ENCODE measurements at places on chromosomes 1 and 21.
A peak's percentile ranks its signal among the peaks of the same experiment; 100 is the strongest.

DNA sequence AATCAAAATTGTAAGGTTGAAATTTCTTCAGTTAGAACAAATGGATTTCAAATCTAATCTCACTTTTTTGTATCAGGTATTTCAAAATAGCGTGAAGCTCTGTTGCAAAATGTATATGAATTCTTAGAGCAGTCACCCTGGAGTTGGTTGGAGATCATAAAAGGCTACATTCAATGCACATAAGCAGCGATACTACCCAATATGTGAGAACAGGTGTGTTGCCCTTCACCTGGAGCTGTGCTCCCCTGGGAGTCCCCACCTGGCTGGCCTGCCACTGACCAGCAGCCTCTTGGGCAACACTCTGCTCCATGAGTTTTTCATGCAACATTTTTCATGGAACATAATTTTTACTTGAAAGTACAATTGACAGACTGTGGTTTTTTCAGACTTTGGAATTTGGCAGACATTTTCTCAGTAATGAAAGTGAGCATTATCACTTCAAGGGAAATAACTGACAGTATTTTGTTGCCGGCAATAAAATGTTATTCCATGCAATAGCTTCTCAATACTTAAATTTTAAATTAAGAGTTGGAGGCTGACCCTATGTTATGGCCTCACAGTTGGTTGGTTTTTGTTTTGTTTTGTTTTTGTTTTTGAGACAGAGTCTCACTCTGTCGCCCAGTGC lies 95.1 kb downstream of the ST3GAL3 start:
- no peak overlapping the region for H3K27ac ChIP-seq
- DNase-seq: no peak
- H3K4me1 ChIP-seq: peaks cover 5% of the 10 kb centered on the region
- no peak overlapping the region for H3K4me3 ChIP-seq
- H3K36me3 ChIP-seq: no peaks in the 10 kb centered on the region
- H3K27me3 ChIP-seq: no peaks in the 10 kb centered on the region

DNA sequence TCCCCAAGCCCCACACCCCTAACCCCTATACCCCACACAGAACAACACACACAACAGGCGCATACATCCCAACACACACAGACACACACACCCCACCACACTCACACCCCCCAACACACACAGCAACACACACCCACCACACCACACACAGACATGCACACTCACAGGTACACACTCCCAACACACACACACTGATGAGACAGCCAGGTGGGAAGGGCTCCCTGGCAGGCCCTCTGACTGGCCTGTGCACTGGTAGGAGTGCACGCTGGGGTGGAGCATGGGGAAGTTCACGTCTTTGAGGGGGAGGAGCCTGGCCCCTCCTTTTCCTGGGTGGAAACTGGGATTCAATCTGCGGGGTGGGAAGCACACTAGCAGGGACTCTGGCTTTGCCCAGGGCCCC lies 116.7 kb downstream of the RHOU start:
- no peak for DNase-seq
- peaks cover 8% of the 10 kb centered on the region for H3K4me1 ChIP-seq
- H3K27me3 ChIP-seq: no peaks in the 10 kb centered on the region

DNA sequence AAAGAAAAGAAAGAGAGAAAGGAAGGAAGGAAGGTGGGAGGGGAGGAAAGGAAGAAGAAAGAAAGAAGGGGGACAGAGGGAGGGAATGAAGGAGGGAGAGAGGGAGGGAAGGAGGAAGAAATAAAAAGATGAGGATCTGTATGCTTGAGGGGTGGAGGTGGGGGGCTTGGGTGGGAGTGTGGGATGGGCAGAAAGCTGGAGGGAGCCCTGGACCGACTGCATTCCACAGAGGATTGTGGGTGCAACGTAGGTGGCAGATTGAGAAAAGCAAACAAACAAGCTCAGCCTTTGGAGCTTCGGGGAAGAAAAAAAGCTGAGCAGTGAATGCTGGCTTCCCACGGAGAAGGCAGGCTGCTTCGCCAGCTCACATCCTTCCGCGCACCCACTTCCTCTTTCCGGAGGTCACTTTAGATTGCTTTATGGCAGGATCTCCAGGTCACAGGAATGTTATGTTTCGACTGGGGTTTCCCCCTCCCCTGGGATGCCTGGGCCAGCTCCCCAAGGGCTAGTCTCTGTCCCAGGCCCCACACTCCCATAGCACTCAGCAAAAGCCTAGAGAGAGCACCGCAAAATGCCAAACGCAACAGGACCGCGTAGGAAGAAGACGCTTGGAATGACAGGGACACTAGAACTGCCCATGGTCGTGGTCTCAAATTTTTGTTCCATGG lies 20.7 kb upstream of the LGALS8 start:
- peak overlapping the region; percentile 34 for H3K27ac ChIP-seq
- peaks cover 2% of the 10 kb centered on the region for H3K4me1 ChIP-seq
- DNase-seq: peak; percentile 89
- peak overlapping the region; percentile 48 for H3K4me3 ChIP-seq

DNA sequence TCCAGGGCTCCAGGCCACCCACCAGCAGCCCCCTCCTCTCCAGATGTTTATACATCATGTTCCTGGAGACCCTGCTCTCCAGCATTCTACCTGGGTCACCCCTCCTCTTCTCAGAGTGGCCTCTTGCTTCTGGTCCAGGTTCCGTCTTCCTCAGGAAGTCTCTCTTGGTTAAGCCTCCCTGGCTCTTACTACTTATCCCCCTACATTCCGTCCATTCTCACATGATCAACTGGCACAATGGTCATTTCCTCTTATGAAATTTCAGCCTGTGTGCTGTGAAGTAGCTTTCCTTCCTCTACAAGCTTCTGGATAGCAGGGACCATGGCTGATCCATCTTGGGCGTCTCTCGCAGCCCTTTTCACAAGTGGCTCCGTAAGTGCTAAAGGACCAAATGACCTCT lies 33.9 kb upstream of the ATP2B4 start:
- no peaks in the 10 kb centered on the region for H3K27me3 ChIP-seq
- H3K36me3 ChIP-seq: no peaks in the 10 kb centered on the region
- no peak for DNase-seq
- H3K4me1 ChIP-seq: peaks cover 43% of the 10 kb centered on the region

- H3K4me3 ChIP-seq: no peak overlapping the region
- DNase-seq: no peak
- no peaks in the 10 kb centered on the region for H3K27me3 ChIP-seq
Measured at GRCh38 chr1:194280463-194280862, 1094.0 kb upstream of the B3GALT2 start.

DNA sequence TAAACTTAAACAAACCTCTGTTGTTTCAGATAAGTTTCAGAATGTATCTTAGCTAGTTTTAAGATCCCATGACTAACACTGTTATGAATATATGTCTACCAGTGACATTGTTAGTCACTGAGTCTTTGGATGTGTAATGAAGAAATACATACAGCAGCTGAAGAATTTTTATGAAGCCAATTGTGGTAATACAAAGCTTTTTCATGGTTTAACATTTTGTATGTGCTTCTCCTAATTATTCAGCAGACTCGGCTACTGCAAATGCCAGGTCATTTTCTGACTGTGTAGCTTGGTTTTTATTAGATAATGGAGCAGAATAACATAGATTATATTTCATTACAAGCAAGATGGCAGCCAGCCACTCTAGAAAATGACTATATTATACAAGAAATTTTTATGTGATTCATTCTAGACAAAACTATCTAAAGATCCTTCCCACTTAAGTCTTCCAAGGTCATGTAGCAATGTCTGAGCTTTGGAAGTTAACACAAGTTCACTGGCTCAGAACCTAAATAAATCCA lies 147.8 kb downstream of the TNFSF18 start:
- H3K36me3 ChIP-seq: no peaks in the 10 kb centered on the region
- H3K27me3 ChIP-seq: no peaks in the 10 kb centered on the region
- no peak overlapping the region for H3K27ac ChIP-seq
- DNase-seq: no peak

GRCh38 chr1:225427235-225428067 lies at the start of gene LBR:
TSS of gene LBR (minus strand) at chr1:225428038. CDS start at chr1:225424075, 3,963 bp downstream.
- H3K36me3 ChIP-seq: peaks cover 6% of the 10 kb centered on the region
- H3K4me1 ChIP-seq: peaks cover 4% of the 10 kb centered on the region
- DNase-seq: peak; percentile 68
- peak within 1 kb of the TSS; percentile 89 for H3K4me3 ChIP-seq
- peak within 1 kb of the TSS; percentile 97 for H3K27ac ChIP-seq

GRCh38 chr1:85849660-85850059 lies 141.4 kb upstream of the ZNHIT6 start:
- no peaks in the 10 kb centered on the region for H3K36me3 ChIP-seq
- H3K4me3 ChIP-seq: no peak overlapping the region
- no peak overlapping the region for H3K27ac ChIP-seq
- DNase-seq: no peak

GRCh38 chr1:51276286-51276685 lies 40.2 kb downstream of the RNF11 start:
- no peak overlapping the region for H3K27ac ChIP-seq
- no peak overlapping the region for H3K4me3 ChIP-seq
- H3K4me1 ChIP-seq: no peaks in the 10 kb centered on the region
- no peaks in the 10 kb centered on the region for H3K27me3 ChIP-seq

- no peaks in the 10 kb centered on the region for H3K36me3 ChIP-seq
- no peaks in the 10 kb centered on the region for H3K27me3 ChIP-seq
- no peak overlapping the region for H3K27ac ChIP-seq
- no peak overlapping the region for H3K4me3 ChIP-seq
- DNase-seq: peak; percentile 74
Measured at GRCh38 chr1:56924116-56924515, 41.7 kb downstream of the C8B start.

- no peak overlapping the region for H3K27ac ChIP-seq
- no peaks in the 10 kb centered on the region for H3K4me1 ChIP-seq
- peaks cover 10% of the 10 kb centered on the region for H3K36me3 ChIP-seq
- no peak for DNase-seq
- peak overlapping the region; percentile 40 for H3K4me3 ChIP-seq
Measured at GRCh38 chr1:42955311-42956063, 3.2 kb downstream of the SLC2A1 start.
